Epithelial cell of prostate (primary cell): ENCODE measurements at places on chromosomes 1 and 21.
A peak's percentile ranks its signal among the peaks of the same experiment; 100 is the strongest.

DNA sequence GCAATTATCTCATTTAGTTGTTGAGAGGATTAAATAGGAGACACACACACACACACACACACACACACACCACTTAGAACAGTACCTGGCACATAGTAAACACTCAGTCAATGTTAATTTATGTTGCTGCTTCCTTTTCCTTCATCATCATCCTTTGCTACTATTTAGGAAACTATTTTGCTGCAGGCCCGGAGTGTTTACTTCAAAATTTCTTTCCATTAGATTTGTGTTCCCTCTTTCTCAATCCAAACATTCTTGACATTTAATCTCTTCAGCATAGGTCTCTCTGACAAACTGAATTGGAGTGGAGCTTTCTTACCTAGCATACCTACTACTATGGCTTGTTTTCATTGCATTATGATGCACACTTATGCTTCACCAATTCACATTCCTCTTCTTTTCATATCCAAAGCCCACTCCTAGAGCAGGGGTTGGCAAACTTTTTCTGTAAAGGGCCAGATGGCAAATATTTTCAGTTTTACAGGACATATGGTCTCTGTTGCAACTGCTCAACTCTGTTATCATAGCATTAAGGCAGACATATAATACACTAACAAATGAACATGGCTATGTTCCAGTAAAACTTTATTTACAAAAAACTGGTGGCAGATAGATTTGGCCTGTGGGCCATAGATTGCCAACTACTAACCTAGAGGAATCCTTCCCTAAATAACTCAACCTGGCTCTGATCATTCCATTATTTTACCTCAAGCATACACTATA lies 49.5 kb downstream of the SCMH1 start:
- no peak for DNase-seq

DNA sequence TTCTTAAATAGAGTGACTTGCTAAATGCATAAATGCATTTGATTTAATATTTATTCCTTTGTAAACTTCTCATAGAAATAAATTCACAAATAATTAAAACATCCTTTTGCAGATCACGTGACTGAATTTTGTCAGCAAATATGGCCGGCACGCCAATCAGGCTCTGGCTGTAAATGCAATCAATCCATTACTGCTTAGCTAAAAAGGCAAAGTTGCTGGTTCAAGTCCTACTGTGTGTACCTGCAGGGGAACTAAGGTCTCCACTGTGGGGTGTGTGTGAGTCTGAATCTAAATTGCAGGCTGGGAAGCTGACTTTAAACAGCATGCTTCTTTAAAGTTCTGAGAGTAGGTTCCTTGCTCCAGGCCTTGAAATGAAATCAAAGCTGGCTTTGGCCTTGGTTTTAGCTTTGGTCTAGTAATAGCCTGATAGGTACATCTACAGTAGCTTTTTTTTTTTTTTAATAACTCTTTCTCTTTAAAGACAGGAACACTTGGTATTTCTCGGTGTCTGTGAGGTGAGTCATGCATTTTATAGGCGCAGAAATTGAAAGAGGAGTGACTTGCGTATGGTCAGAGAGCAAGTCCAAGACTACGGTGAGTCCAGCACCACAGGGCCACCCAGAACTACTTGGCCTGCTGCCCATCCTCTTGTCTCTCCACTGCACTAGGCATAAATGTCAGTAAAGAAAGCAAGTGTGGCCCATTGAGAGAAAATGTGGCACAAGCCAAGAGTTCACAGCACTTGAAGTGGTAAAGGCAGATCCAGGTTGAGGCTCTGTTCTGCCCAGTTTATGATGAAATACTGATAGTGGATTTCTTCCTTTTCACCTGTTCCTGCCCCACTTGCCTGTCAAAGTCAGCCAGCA lies 36.2 kb upstream of the LYST start:
- peak; percentile 59 for DNase-seq

DNA sequence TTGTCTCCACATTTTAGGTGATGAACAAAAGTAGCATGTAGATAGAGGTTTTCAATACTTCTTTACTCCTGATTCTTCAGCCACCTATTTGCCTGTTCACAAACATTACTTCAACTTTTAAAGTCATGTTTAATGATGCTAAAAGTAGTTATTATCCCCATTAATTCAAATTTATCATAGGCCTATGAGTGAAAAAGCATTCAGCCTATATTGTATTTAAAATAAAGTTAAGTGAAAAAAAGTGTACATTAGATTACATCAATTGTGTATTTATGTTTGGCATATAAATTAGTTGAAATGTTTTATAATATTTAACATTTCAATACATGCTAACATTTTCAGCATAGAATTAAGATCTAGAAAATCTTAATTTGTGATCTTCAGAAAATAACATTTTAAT lies 10.5 kb downstream of the CDKN2C start:
- no peak for DNase-seq

DNA sequence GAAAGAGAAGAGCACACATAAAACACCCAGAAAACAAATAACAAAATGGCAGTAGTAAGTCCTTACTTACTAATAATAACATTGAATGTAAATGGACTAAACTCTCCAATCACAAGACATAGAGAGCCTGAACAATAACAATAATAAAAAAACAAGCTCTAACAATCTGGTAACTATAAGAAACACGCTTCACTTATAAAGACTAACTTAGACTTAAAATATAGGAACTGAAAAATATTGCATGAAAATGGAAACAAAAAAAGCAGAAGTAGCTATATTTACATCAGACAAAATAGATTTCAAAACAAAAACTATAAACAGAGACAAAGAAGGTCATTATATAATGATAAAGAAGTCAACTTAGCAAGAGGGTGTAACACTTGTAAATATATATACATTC lies 83.1 kb upstream of the LYPLAL1 start:
- no peak for DNase-seq

- no peak for DNase-seq
Measured at GRCh38 chr21:41655259-41655658, 111.6 kb downstream of the RIPK4 start.

GRCh38 chr1:26768755-26769154 lies 19.0 kb upstream of the PIGV start:
- no peak for DNase-seq

GRCh38 chr1:186976700-186977099 lies 148.0 kb downstream of the PLA2G4A start:
- no peak for DNase-seq
